Tibial artery (tissue), 4 donors: ENCODE measurements at places on chromosomes 3 and 15.

DNA sequence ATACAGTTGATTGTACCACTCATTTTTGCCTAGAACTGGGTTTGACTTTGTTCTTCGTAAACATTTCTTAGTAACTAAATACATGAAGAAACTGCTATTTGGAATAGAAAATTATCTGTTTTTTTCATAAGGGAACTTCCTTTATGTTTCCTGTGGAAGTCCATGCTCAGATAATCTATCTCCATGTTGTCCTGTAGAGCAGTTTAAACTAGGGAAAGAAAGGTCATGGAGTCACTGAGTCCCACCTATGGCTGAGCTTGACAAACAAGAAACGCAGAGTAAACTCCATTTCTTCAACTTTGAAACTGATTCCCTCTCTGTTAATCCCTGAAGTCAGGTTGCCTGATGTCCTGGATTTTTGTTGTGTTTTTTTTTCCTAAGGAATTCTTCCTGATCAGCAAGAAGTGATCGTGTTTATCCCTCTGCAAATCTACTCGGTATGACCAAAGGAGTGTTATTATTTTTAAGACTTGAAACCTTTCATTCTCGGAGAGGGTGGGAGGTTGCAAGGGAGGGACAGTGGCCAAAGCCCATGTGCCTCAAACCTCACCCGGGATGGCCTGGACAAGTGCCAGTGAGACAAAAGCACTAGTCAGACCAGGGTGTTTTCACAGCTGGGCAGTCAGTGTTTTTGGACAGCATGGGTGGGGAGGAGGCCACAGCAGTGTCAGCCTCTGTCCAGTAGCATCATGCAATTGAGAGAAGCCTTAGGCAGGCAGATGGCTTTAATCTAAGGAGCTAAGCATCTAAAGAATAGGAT is 129.8 kb upstream of the PHLDB2 start:
- peak; percentile 80 for DNase-seq

DNA sequence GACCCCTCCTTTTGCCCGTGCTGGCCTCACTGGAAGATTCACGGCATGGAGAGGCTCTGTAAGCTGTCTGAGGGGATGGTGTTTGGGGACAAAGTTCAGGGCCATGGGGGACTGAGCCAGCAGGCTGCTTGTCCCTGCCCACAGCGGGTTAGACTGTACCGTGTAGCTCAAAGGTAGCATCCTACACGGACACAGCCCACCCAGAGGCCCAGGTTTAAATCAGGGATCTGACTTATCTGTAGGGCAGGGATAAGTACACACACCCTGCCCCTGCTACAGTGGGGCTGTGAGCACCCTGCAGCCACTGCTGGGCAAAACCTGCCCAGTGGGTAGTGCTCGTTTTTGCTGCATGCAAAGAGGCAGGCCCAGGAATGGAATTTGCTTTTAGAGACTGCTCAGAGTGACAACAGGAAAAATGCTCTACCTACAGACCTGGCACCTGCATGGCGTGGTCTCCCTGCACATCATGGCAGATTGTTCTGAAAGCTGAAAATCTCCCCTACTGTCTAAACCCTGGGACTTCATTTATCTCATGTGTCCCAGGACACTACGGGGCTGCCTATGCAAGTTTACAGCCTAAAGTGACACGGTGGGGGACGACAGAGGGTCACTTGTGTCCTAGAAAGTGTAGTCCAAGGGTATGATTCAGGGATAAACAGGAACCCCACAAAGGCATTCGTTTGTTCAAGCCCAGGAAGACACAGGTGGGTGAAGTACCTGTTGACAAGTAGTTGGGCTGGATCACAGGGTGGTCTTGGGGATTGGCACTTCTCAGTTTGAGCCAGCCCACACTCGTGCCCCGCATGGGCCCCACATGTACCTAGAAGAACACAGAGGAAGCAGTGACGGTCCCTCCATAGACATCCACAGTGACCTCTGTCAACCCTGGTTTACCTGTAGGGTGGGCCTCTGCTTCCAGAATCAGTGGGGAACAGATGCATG is 27.7 kb downstream of the CHDH start:
- DNase-seq = peak; percentile 33

GRCh38 chr15:84788500-84788899 is 28.7 kb upstream of the ALPK3 start:
- DNase-seq = no peak

- DNase-seq = no peak
These were observed 13.2 kb downstream of the DNASE1L3 start for GRCh38 chr3:58197588-58197987.

- peak; percentile 70 for DNase-seq
These were observed 21.2 kb upstream of the SMAD3 start for GRCh38 chr15:67043939-67044771.

- no peak for DNase-seq
These were observed 28.9 kb downstream of the RARB start for GRCh38 chr3:25456723-25457670.

DNA sequence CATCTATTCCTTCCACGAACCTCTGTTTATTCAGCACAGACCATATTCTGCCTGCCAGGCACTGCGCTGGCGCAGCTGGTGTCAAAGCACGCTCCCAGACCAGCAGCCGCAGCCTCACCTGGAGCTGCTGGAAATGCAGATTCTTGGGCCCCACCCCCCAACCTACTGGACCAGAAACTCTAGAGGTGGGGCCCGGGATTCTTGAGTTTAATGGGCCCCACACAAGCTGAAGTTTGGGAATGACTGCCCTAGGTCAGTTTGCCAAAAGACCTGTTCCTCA is 7.0 kb downstream of the CHST13 start:
- DNase-seq = no peak

- DNase-seq = no peak
These were observed 103.8 kb downstream of the LINGO1 start for GRCh38 chr15:77528968-77529319.

DNA sequence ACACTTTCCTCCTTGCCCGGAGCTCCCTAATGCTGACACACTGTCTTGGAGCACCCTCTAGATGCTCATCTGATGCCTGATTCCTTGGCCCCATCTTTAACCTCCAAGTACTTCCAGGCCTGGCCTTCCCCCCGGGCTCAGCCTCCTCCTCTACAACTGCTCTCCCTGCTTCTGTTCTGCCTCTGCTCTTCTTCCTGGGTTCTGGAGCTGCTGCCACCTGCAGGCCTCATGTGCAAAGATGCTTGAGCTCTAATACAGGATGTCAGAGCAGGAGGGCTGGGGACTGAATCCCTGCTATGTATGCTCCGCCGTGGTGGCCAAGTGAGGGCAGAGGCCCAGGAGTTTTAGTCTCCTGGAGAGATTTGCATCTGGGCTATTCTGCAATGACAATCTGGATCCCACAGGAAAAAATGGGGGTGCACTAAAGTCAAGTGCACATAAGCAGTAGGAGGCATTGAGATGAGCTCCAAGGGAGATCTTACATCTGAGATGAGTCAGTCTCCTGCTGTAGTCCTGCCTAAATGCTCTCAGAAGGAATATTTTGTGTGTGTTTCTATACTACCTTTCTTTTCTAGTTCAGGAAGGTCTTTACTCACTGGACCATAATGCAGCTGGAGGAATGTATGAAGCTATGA is 296.3 kb downstream of the UACA start:
- DNase-seq = peak; percentile 50

DNA sequence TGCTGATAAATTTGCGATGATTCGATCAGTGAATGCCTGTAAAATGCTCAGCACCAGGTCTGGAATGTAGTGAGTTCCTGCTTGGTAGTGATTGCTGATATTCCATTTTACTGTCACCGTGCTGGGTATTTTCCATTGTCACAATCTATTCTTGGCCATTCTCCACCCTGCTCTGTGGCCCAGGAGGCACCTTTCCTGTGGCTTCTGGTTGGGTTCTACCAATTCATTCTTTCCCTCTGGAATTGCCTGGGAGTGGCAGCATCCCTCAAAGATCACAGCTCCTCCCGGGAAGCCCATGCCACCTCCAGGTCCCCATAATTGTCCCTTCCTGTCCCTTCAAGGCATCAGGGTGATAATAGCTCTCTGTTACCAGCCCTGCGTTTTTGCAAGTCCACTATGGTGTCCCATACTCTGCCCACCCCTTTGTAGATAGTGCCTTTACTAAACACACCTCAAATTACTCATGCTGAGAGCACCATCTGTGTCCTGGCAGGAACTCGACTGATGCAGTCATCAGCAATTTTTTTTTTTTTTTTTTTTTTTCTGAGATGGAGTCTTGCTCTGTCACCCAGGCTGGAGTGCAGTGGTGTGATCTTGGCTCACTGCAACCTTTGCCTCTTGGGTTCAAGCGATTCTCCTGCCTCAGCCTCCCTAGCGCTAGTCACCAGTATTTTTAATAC is 177.8 kb upstream of the PROK2 start:
- no peak for DNase-seq

- DNase-seq = no peak
These were observed 2.5 kb upstream of the SLC38A3 start for GRCh38 chr3:50202353-50203112.

- no peak for DNase-seq
These were observed 61.1 kb downstream of the PCCB start for GRCh38 chr3:136311261-136311660.

DNA sequence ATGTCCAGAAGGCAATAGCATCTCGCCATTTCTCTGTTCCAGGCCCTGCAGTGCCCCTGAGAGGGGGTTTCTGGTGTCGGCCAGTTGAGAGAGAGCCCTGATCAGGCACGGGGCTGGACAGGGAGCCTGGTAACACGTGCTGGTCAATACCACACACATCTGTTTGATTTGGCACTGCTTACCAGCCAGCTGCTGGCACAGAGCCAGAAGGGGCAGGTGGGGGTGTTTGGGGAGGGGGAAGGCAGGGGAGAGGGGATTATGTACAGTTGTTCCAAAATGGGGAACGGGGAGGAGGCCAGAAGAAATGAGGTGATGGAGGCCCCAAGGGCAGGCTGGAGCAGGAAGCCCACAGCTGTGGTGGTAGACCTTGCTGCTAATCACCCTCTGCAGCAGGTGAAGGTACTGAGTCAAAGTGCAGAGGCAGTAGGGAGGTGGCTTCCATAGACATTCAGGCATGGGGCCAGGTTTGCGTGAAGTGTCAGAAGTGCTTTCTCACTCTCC is 153.5 kb upstream of the LPP start:
- DNase-seq = no peak

DNA sequence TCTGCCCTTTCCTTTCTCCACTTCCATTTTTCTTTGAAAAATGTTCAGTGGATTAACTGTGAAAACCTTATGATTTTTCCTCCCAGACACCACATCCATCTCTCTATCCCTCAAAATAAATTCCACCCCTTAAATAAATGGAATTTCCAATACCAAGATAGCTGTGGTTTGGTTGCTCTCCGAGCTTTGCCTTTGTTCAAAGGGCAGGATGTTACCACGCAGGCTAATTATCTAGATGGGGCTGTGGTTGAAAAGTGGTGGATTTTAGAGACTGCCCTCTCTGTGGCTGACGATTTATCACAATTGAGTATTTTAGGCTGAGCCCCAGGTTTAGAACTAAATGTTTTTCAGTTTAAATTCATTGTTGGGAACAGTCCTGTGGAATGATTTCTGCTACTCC is 36.9 kb upstream of the CMSS1 start:
- DNase-seq = no peak

GRCh38 chr15:38414357-38414756 is 39.6 kb upstream of the FAM98B start:
- DNase-seq = peak; percentile 67

DNA sequence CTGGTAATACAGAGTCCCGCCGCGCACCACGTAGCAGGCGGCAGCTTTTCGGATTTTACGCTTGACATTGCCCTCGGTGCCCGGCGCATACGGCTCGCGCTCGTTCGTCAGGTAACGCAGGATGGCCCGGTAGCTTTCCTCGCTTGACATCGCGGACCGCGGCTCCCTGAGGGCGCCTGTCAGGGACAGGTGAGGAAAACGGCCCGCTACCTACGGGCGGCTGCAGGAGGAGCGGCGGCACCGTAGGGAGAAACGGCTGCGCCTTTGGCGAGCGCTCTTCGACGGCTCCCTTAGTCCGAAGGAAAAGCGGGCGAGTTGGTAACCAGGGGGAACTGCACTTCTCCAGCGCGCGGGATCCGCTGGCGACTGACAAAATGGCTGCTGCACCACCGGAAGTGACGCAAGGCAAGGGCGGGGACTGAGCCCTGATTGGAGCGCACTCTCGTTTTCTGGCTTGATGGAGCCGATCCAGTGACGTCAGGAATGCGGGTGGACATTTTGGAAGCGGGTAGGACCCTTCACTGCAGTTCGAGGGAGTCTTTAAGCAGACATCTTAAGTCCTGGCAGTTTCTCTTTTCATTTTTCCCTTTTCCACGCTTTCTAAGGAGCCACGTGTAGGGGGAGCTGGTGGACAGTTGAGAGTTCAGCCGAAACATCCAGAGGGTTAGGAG is at the start of gene ZBTB11:
Gene ZBTB11, minus strand, starts transcription at position 368 of the 671 bp plus-strand sequence. Its CDS starts 218 bp downstream, at position 150.
- DNase-seq = peak; percentile 99

GRCh38 chr3:142898346-142899213 is 9.7 kb upstream of the PCOLCE2 start:
- no peak for DNase-seq

GRCh38 chr3:27716309-27716708 is 5.8 kb downstream of the EOMES start:
- no peak for DNase-seq

- DNase-seq = no peak
These were observed 117.7 kb upstream of the P2RY1 start for GRCh38 chr3:152717252-152717651.

DNA sequence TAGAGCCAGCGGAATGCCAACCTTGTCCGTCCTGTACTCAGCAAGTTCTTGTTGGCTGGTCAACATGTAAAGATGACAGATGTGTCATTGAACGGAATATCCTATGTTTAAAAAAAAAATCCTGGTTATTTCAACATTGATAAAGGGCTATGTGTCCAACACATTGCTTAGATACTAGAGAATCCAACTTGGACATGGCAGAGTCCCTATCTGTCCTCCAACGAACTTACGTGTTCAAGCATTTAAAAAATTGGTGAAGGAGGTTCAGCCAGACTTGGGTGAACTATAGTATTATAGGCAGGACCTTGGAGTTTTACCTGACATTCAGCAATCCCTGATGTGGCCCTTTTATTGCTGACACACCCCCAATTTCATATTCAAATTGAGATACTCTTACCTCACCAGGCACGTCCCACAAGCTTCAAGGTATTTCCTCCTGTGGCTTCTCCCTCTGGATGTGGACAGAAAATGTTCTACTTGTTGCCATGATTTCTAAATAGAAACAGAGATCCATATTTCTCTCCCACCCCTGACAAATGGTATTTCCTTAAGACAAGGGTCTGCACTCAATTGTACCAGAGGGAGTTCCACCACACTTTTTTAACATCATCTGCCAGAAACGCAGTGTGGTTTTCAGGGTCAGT is 207.7 kb upstream of the TPM1 start:
- no peak for DNase-seq

DNA sequence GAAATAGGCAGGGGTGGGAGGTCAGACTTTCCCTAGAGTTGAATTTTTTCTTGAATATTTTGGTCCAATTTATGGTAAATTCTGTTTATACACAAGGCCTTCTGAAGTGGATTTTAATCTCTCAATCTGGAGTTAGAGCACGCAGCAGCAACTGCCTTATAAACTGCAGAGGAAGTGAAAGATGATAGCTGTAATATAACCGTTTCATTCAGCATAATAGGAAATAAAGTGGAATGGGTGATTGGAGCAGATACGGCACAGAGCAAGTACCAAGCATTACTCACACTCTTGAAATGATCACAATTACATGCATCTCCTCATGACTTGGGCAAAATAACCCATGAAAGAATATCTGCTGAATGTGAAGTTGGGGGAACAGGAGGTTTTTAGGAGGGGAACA is 106.8 kb downstream of the ARRDC4 start:
- no peak for DNase-seq
